ENCODE measurements at places on chromosomes 12 and 14.

DNA sequence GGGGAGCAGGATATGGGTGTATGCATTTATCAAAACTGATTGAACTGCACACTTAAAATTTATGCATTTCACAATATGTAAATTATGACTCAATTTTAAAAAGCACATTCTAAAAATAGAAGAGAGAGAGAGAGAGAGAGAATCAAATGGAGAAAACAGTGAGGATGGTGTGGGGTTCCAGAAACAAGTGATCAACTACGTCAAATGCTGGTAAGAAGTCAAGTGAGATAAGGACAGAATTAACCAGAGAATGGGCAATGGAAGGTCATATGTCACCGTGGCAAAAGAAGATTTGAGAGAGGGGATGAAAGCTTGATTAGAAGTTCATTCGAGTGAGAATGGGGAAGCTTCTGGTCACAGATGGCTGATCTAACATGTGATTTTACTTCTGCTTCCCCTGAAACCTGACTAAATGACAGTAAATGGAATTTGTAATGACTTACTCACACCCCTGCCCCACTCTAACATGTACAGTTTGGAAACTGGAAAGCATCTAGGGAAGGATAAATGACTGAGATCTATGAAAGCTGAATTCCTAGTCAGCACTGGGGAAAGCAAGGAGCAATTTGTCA, 276.5 kb upstream of the AMIGO2 start:
- no peak for DNase-seq

GRCh38 chr12:89161557-89161956, 190.7 kb downstream of the DUSP6 start:
- no peak for DNase-seq

DNA sequence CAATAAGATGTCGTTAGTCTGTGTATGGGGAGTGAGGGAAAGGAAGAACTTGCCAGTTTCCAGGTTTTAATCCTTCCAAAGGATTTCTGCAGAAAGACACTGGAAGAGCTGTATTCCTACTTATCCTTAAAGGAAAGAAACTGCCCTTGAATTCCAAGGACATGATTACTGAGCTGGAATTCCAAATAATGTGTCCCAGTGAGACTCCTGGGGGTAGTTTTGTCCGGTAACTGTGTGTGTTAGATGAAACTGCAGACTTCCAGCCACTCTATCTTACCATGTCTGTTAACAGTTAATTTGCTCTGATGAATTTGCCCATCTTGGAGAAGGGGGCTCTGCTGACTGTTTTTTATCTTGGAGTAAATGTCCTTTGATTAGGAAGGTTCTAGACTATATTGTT, 33.0 kb downstream of the CKB start:
- DNase-seq = no peak

DNA sequence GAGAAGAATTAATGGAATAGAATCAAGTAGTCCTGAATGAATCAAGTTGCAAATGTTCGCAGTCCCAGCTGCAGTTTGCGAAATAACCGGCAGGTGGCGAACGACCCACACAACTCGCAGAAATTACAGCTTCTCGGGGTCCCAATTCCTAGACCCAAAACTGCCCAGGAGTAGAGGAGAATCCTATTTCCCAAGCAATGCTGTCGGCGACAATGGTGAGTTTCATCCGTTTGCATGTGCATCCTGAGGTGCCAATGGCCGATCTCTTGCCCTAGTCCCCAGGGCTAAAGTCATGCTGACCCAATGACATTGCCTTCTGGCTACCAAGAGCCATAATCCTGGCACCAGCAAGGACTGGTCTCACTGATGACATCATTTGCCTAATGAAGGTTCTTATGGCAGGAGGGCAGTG, 8.5 kb upstream of the ASCL1 start:
- DNase-seq = peak; percentile 31

- no peak for DNase-seq
Observed at GRCh38 chr14:20377171-20377570, 33.7 kb downstream of the PARP2 start.

- no peak for DNase-seq
Observed at GRCh38 chr12:122518908-122519307, 7.8 kb downstream of the RSRC2 start.
